Tibial artery (tissue), 4 donors: ENCODE measurements at places on chromosomes 2 and 18.

DNA sequence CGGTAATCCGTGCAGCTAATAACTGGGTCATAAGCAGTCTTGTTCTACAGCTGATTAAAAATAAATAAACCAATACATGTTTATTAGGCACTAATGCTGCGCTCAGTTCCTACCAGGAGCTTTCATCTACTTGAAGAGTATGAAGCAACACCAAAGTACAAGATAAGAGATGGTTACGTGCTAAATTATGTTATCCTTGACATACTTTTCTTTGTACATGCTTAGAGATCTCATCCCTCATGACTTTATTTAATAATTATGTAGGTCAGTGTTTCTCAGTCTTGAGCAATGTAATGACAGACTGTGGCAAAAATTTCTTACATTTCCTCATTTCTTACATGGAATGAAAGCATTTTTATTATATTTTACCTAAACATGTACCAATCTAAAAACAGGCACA, 54.6 kb upstream of the COBLL1 start:
- DNase-seq = no peak

DNA sequence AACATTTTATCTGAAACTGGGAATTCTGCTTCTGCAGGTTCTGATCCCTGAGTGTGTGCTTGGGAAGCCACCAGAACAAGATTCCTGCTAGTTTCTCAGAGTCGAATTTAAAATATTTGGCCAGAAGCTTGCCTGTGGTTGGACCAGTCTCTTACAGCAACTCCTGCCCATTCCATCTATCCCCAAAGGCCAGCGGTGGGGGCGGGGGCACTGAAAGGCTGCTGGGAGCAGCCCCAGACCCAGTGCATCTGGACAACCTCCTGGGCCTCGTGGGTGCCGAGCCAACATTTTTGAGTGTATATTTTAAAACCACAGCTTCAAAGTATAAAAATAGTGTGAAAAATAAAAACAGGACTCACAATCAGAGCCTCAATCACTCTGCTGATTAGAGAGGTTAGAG, 38.6 kb upstream of the ZFP36L2 start:
- peak; percentile 83 for DNase-seq

GRCh38 chr18:27763936-27764335, 413.0 kb downstream of the CDH2 start:
- no peak for DNase-seq

DNA sequence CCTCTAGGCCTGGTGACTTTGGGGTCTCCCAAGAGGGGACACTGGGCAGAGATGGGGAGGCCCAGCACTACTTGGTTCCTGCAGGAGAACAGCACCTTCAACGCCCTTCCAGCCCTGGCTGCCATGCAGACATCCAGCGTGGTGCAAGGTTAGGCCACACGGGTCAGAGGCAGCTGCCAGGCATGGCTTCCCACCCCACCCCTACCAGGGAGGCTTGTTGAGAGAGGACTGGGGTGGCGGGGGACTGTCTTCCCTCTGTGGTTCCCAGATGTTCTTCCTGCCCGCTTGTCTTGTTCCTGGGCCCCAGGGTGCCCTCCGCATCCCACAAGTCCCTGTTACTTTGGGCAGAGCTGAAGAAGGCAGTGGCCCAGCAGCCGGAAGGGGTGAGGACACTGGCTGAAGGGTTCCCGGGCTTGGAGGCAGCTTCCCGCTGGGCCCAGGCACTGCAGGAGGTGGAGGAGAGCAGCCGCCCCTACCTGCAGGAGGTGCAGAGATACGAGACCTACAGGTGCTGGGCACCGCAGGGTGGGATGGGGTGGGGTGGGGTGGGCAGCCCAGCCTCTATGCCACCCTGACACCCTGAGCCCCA, 4.5 kb downstream of the PROM2 start:
- DNase-seq = no peak

DNA sequence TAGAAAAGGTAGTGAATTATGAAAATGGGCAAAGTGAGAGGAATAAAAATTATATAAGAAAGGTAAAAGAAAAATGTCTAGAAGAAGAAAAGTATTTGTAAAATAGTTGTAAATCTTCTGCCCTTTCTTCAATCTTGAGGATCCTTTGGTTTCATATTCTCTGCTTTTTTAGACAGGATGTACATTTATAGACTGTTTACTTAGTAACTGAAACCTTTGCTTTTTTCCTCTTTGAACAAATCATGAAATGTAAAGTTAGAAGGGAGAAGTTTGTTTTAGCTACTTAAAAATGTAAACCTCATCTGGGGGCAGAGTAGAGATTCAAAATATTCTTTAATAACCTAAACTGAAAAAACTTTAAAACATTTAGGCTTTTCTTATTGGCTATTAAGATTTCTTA, 150.4 kb upstream of the ITGA4 start:
- no peak for DNase-seq

DNA sequence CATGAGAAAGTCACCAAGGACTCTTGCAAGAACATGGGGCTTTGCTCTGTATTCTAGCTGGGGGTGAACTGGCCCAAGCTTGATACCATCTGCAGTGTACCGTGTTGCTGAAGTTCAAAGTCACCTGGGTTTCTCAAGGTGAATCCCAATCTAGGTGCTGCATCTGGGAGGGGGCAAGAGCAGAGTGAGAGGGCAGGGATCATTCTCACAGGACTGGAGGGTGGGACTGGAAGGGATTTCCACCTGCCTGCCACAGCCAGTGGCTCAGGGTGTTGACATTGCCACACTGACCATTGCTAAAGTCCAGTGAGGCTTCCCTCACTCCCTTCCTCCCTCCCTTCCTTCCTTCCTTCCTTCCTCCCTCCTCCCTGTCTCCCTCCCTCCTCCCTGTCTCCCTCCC, 98.7 kb downstream of the MYCN start:
- DNase-seq = no peak

DNA sequence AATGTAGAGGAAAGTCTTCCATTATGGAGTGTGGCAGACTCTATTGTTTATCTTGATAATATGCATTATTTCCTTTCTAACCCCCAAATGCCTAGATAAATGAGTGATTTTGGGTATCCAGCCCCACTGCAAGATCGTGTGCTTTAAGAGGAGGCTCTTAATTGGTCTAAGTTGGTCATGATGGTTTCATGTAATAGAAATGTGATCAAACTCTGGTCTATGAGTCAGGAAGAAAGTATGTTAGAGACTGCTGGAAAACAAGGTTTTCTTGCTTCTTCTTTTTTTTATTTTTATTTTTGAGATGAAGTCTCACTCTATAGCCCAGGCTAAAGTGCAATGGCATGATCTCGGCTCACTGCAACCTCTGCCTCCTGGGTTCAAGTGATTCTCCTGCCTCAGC, 344.5 kb upstream of the TNP1 start:
- no peak for DNase-seq

GRCh38 chr2:111982822-111983221, 72.2 kb upstream of the TMEM87B start:
- no peak for DNase-seq

- DNase-seq = no peak
Measured at GRCh38 chr2:239118264-239118663, 270.4 kb downstream of the TWIST2 start.

DNA sequence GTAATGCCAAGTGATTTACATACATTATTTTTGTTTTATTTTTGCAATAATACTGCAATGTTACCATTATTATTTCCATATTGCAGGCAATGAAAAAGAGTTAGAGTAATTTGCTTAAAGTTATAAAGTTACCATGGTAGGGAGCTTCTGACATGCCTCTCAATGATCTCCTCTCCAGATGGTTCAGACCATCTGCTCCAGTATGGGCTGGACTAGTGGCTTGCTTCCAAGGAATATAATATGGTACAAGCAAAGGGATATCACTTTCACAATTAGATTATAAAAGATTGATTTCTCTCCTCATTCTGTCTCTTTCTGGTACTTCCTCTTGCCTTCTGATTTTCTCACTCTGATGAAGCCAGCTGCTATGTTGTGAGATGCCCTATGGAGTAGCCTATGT, 245.4 kb downstream of the INSIG2 start:
- DNase-seq = no peak

DNA sequence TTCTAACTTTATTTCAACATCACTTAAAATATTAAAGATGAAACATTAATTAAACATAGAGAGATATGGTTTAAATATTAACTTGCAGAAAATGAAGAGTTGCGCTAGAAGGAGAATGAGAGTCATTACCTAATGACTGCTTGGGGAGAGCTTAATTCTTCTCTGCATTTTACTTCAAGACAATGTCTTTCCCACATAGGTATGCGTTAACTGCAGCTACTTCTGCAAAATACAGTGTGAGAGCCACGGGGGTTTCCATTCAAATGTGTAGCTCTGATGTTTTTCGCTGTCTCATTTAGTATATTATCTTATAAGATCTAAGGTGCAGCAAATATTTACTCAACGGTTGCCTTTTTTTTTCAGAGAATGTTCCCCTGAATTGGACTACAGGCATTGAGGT, 126.7 kb downstream of the TMX3 start:
- no peak for DNase-seq

DNA sequence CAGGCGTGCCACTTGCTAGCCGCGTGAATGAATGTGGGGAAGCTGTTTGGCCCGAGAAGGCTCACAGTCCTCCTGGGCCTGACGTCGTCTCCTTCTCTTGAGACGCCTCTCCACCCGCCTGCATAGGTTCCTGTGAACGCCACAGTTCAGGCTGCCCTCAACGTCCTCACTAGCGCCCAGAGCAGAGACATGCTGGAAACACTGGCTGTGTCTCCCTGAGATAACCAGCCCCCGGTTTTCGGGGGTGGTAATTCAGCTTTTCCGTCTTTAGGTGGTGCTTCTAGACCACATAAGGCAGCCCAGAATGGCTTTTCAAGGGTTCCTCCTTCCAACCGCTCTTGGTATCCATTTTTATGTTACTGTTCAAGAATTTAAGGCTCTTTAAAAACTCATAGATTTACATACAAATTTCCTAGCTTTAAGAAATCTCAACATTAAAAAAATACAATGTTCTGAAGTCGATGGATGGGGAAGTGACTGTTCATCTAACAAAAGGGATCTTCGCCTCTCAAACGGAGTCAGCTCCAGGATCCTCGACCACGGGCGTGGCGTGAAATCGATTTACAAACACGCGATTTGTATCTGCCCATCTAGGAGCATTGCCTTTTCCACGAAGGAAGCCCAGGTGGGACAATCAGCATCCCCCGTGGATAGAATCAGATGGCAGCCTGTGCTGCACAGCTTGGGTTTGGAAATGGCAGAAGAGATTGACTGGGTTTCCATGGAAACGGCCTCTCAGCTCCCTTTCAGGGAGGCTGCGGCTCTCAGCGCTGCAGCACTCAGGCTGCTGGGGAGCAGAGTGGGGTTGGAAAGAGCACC, 110.6 kb upstream of the PXDN start:
- DNase-seq = no peak

DNA sequence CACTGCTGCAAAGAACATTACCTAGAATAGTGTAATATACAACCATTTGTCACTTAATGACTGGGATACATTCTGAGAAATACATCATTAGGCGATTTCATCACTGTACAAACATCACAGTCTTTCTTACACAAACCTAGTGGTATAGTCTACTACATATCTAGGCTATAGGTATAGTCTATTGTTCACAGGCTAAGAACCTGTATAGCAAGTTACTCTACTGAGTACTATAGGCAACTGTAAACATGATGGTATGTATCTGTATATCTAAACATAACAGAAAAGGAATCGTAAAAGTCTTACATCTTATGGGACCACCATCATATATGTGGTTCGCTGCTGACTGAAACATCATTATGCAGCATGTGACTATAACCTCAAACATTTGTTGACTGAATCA, 21.4 kb downstream of the SP3 start:
- DNase-seq = no peak

DNA sequence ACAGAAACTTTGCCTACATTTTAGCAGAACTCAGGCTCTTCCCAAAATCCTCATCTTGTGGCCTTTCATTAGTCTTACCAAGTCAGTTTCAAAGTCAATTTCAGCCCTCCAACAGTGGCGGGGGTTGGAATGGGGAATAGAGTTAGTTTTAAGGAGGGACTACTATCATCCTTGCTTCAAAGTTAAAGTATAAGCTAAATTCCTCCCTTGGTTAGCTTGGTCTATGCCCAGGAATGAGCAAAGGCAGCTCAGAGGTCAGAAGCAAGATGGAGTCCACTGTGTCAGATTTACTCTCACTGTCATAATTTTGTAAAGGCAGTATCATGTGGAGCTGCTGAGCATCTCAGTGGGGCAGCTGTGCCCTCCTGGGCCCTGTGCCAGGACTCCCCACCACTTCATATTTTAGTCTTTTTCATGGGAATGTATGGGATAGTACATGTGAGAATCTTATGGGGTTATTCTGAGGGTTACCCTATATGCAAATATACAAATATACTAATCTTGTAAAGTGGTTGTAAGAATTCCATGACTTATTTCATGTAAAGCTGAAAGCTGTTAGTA, 145.2 kb upstream of the MMADHC start:
- no peak for DNase-seq

DNA sequence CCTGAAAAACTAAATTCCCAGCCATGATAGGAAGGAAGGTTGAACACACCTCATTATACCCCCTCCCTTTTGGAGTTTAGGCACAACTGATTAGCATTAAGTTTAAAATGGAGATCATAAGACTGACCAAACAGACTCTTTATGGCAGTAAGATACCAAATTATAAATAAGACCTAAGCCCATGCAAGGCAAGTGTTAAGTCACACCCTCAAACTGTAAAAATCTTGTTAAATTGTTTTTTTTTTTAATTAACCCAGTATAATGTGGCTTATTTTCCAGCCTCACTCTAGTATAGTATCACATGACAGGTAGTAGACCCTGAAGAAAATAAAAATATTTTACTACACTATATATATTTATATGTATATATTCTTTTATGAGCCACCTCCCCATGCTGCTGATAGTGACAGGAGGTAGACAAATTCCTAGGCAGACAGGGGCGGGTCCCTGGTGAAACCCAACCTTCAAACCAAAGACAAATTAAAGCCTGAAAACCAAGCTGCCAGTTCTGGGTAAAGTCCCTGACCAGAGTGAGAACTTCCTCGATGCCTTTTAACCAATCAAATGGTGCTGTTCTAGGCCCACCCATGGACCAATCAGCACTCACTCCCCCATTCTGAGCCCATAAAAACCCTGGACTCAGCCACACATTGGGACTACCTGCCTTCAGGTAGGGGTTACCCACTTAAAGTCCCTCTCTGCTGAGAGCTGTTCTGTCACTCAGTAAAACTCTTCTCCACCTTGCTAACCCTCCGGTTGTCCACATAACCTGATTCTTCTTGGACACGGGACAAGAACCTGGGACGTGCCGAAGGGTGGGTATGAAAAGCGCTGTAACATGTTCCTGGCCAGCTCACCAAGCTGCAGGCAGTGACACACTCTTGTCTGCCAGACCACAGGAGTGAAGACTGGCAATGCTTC, 123.9 kb upstream of the B3GNT2 start:
- DNase-seq = no peak

DNA sequence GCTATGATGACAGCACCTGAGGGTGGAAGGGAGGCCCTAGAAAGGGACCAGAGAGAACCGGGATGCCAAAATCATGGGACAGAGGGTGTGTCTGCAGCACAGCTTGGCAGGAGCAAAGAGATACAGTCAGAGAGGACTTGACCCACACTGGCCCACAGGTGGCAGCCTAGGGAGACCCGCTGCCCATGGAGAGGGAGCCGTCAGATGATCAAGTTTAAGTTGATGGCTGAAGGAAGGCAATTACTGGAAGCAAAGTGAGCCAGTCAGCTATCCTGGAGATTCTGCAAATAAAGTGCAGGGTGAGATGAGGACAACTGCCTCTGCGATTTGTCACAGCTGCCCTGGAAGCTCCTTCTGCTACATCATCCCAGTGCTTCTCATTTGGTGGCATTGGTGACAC, 74.0 kb downstream of the CMPK2 start:
- DNase-seq = no peak

GRCh38 chr2:75560022-75560767, 544 bp downstream of the EVA1A start:
- no peak for DNase-seq
